ENCODE measurements at places on chromosomes 4 and X.

DNA sequence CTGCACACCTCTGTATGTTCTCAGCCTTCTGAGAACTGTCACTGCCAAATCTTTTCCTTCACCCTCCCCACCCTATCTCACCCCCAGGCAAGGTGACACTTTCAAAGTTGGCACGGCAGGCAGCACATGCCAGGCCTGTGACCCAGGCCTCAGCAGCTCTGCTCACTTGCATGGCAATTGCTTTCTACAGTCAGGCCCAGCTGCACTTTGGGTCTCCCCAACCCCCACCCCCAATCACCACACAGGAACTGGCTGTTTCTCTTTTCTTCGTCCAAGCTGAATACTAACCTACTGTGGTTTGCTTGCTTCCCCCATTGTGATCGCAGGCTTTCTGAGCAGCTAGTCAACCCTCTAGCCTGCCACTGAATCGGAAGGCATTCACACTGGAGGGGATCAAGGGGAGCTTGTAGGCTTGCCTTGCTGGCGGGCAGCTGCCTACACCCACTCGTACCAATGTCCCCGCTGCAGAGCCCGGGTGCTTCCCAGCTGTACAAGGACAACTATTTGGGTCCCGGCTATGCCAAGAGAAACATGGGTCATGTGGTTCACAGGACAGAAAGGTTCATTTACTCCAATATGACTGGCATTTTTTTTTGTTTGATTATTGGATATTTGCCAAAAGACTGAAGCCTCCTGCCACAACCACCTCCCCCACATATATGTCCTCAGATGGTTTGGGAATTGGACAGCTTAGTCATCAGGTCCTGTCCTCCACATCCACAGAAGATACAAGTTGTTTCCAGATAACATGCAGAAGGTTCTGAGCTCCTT is 28.1 kb downstream of the SLC25A43 start:
- DNase-seq = no peak

DNA sequence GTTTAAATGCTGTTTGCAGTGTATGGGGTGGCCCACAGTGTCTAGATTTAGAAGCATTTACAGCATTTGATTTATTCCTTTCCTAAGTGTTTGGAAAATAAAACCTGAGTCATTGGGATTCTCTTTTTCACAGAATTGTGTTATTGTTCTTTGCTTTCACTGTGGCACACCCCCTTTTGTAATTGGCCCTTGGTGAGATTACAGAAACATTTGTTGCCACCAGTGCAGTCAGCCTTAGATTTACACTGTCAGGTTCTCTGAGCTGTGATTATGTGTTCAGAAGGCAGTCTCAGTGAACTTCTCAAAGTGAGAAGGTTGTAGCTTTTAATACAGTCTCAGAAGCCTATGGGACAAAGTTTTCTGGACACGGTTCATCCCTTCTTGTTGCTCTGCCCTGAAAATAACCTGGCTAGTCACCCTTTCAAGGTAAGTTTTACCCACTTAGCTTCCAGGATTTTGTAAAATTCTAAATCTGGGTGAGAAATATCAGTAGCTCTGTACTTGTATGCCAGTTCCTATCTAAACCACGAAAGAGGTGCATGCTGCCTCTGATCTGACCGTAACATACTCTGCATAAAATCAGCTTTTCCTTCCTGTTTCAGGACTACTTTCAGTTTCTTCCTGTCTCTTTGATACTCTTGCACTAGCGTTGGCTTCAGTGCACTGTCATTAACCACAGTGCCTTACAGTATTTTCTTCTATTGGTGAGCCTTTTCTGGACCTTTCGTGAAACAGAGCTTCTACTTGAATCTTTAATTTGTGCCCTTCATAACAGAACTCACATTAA is 12.6 kb downstream of the RUFY3 start:
- DNase-seq = no peak

DNA sequence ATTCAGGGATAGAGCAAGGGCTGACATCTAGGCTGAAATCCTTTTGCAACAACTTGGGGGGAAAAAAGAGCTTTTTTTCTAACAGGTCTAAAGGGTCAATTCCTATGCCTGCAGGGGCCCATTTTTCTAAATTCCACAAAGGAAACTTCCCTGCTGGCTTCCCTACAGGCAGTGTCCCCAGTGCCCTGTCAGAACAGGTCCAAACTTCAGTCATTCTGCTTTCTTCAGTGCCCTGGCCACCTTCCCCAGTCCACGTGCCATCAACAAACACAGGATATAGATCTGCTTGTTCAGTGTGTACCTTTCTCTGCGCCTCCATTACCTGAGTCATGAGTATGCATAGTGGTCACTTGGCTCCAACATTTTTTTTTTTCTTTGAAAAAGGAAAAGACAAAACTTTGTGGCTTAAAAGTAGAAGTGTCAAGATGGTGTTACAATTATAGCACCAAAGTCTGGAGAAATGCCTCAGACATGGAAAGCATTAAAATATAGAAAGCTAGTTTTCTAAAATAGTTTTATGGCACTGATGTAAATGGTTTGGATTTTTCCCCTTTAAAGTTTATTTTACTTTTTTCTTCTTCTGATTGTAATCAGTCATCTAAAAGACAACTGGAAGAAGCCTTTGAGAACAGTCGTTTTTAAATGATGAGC is 84.0 kb upstream of the JADE1 start:
- no peak for DNase-seq

DNA sequence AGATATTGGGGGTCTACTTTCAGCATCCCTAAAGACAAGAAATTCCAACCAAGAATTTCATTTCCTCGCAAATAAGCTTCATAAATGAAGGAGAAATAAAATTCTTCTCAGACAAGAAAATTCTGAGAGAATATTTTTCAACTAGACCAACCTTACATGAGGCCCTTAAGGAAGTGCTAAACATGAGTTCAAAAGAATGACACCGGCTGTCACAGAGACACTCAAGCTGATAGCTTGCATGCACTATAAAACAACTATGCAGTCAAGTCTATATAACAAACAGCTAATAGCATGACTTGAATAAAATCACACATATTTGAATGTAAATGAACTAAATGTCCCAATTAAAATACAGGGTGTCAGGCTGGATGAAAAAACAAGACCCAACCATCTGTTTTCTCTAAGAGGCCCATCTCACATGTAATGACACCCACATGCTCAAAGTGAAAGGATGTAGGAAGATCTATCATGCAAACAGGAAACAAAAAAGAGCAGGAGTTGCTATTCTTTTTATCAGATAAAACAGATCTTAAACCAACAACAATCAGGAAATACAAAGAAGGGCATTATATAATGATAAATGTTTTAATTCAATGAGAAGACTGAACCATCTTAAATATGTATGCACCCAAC is 27.2 kb downstream of the FAAH2 start:
- DNase-seq = no peak

DNA sequence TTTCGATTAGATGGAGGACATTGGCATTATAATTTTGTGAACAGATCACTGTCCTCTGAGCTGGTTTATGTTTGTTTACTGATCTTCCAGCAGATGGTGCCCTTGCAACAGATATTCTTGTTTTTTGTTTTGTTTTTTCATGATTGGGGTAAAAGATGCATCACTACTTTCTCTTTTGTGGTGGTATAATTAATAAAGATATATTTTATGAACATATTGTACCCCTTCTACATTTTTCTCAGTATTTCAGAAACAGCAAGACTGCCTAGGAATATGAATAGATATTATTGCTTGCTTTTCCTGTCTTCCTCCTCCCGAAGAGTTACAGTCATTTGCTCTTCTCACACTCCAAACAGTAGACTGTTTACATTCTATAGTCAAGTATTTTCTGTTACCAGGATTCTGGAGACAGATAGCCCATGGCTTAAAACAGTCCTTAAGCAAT is 905.2 kb downstream of the TRAM1L1 start:
- peak; percentile 16 for DNase-seq
